ENCODE measurements at places on chromosomes 13 and 19.
A peak's percentile ranks its signal among the peaks of the same experiment; 100 is the strongest.

DNA sequence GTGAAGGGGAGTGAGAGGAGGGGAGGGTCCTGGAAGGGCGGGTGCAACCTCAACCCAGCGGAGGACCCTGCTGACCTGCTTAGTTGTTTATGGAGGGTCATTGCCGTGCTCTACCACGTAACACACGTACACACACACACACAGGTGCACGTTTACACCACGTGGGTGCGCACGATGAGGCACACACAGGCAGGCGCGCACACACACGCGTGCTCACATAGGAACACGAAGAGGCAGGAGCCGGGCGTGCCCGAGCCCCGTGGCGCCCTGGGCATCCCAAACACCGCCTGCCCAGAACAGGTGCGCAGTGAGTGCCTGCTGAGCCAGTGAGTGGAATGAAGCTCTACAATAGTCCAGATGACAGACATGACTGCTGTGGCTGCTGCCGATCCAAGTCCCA is 11.2 kb upstream of the MADCAM1 start:
- no peak for DNase-seq
- peaks cover 30% of the 10 kb centered on the region for H3K4me1 ChIP-seq
- H3K27me3 ChIP-seq: peaks cover 3% of the 10 kb centered on the region

- no peak overlapping the region for H3K27ac ChIP-seq
- H3K27me3 ChIP-seq: peaks cover 17% of the 10 kb centered on the region
- no peaks in the 10 kb centered on the region for H3K4me1 ChIP-seq
- H3K36me3 ChIP-seq: no peaks in the 10 kb centered on the region
These were observed 24.9 kb downstream of the CPAMD8 start for GRCh38 chr19:17001603-17002183.

GRCh38 chr19:33863436-33863835 is 66.8 kb downstream of the KCTD15 start:
- H3K27ac ChIP-seq: no peak overlapping the region
- no peak overlapping the region for H3K4me3 ChIP-seq
- H3K27me3 ChIP-seq: no peaks in the 10 kb centered on the region
- no peaks in the 10 kb centered on the region for H3K36me3 ChIP-seq
- no peak for DNase-seq

DNA sequence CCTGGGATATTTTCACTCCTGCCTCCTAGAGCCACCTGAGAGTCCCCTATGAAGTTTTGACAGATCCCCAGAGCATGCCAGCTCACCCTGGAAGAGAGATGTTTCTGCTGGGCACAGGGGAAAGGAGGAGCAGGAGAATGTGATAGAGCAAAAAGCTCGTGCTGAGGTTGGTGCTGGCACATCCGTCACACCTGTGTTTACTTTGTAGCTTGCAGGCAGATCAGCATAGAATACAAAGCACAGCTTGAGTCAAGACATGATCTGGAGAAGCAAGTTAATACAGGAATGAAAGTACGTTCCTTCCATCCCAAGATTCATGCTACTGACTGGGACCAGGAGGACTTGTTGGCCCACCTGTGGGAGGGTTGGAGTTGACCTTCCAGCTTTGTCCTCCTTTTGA is 46.1 kb downstream of the HSPH1 start:
- no peaks in the 10 kb centered on the region for H3K4me1 ChIP-seq
- no peak overlapping the region for H3K27ac ChIP-seq
- peaks cover 94% of the 10 kb centered on the region for H3K27me3 ChIP-seq
- no peak for DNase-seq
- no peaks in the 10 kb centered on the region for H3K36me3 ChIP-seq

DNA sequence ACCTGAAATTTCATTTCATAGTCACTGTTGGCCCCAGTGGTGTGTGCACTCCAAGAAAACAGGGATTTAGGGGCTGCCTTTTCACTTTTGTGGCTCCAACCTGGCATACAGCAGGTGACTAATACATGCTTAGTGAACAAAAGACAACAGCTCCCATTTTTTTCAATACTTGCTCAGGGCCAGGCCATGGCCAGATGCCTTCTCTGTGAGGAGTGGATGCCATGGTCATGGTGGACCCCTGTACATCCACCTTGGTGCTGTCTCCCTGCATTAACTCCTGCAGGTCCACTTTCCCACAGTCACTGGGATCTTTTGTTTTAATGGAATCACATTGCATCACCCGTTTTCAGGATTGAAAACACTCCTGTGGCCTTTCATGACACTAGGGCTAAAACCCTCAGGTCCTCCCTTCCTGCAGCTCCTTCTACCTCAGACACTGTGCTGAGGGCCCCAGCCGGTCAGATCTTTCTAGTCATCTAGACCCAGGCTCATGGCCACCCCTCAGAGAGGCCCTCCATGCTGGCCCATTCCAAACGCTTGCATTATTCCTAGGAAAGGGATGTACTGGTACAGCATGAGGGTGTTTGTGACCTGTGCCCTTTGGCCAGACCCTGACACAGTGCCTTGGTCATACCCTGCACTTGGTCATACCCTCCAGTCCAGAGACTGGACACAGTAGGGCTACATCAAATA is 1.2 kb upstream of the TMEM147 start:
- H3K4me3 ChIP-seq: no peak overlapping the region
- DNase-seq: no peak
- no peak overlapping the region for H3K27ac ChIP-seq
- H3K4me1 ChIP-seq: peaks cover 14% of the 10 kb centered on the region

DNA sequence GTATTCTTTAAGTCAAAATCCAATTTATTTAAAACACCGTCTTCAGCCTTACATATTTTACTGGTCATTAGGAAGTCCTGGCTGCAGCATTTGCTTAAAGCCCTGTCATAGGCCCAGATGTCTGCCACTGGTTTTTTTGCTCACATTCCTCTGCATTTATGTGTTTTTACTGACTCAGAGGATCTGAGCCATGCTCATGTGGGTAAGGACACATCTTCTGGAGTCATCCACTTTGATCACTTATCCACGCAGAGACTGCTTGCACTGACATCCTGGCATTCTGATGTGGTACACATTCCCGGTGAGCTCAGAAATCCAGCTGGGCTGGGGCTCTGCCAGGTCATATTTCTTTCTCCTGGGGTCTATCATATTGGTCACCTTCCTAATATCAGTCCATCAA is 531.7 kb upstream of the ARGLU1 start:
- no peaks in the 10 kb centered on the region for H3K36me3 ChIP-seq
- H3K27me3 ChIP-seq: no peaks in the 10 kb centered on the region
- H3K4me1 ChIP-seq: peaks cover 6% of the 10 kb centered on the region
- no peak overlapping the region for H3K4me3 ChIP-seq
- DNase-seq: peak; percentile 50

GRCh38 chr13:111117289-111117688 is 2.2 kb downstream of the ARHGEF7 start:
- no peak for DNase-seq
- no peak overlapping the region for H3K27ac ChIP-seq
- peaks cover 13% of the 10 kb centered on the region for H3K4me1 ChIP-seq
- H3K4me3 ChIP-seq: peak overlapping the region; percentile 63
- H3K36me3 ChIP-seq: no peaks in the 10 kb centered on the region

DNA sequence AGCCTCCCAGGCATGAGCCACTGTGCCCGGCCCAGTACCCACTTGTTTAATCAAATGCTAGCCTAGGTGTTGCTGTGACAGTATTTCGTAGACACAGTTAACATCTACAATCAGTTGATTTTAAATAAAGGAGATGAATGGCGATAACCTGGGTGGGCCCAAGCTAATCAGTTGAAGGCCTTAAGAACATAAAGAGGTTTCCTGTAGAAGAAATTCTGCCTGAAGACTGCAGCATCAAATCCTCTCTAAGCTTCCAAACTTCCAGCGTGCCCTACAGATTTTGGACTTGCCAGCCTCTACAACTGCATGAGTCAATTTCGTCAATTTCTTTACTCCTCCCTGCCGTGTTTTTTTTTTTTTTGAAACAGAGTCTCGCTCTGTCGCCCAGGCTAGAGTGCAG is 13.2 kb upstream of the SULT2A1 start:
- H3K27me3 ChIP-seq: peaks cover 24% of the 10 kb centered on the region
- H3K36me3 ChIP-seq: no peaks in the 10 kb centered on the region
- H3K4me3 ChIP-seq: no peak overlapping the region
- H3K27ac ChIP-seq: no peak overlapping the region

GRCh38 chr13:35343417-35343816 is 133.1 kb downstream of the MAB21L1 start:
- no peak for DNase-seq
- H3K36me3 ChIP-seq: no peaks in the 10 kb centered on the region
- H3K4me1 ChIP-seq: no peaks in the 10 kb centered on the region

DNA sequence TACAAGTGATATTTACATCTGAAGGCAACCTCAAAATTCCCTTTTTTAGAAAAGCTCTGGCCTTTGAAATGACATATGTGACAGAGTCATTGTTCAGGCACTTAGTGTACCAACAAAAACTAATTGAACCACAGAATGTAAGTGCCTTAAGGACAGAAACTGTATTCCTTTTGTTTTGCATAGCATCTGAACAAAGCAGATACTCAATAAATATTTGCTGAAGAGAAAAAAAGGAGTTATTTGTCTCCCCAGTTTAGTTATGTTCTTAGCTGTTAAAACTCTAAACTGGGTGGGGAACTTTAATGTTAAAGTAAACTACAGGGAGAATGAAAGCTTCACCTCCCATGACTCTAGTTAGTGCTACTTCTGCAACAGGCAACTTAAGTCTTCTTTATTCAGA is 56.8 kb upstream of the KLF5 start:
- H3K4me1 ChIP-seq: no peaks in the 10 kb centered on the region
- H3K4me3 ChIP-seq: no peak overlapping the region
- peaks cover 2% of the 10 kb centered on the region for H3K36me3 ChIP-seq
- DNase-seq: no peak
- H3K27ac ChIP-seq: no peak overlapping the region
- no peaks in the 10 kb centered on the region for H3K27me3 ChIP-seq

GRCh38 chr13:84651705-84652104 is 769.4 kb upstream of the SLITRK1 start:
- no peak overlapping the region for H3K4me3 ChIP-seq
- no peaks in the 10 kb centered on the region for H3K36me3 ChIP-seq
- DNase-seq: no peak

DNA sequence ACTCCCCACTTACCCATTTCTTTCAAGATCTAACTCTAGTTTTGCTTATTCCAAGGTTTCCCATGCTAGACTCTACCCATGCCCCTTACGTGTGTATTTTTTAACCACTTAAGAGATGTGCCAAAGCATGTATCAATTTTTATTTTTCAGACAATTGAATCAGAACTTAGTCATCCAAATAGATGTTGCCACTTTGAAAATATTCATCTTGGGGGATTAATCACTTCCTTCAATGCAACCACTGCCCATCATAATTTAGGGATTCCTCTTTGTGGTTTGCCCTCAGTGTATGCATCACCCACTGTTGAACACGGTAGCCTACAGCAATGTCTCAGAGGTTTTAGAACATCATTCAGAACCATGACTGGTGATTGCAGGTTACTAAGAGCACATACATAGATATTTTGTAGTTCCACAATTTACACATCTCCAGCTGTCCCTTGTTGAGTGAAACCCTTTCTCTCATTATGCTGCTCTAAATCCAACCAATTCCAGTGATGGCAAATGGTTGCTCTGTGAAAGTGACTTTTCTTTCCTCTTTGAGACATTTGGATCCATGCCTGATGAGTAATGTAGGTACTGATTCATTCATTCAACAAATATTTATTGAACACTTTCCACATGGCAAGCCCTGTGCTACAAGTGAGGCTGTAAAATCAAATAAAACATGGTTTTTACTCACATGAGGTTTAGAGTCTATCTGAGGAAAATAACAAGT is 60.6 kb upstream of the SERP2 start:
- no peak overlapping the region for H3K4me3 ChIP-seq
- peaks cover 9% of the 10 kb centered on the region for H3K4me1 ChIP-seq
- H3K27ac ChIP-seq: peak overlapping the region; percentile 85
- H3K36me3 ChIP-seq: no peaks in the 10 kb centered on the region

DNA sequence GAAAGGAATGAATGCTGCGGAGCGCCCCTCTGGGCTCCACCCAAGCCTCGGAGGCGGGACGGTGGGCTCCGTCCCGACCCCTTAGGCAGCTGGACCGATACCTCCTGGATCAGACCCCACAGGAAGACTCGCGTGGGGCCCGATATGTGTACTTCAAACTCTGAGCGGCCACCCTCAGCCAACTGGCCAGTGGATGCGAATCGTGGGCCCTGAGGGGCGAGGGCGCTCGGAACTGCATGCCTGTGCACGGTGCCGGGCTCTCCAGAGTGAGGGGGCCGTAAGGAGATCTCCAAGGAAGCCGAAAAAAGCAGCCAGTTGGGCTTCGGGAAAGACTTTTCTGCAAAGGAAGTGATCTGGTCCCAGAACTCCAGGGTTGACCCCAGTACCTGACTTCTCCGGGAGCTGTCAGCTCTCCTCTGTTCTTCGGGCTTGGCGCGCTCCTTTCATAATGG is 8.6 kb downstream of the PDX1 start:
- DNase-seq: no peak
- H3K27me3 ChIP-seq: peaks cover 81% of the 10 kb centered on the region
- peaks cover 3% of the 10 kb centered on the region for H3K4me1 ChIP-seq
- H3K27ac ChIP-seq: no peak overlapping the region
- H3K36me3 ChIP-seq: no peaks in the 10 kb centered on the region

GRCh38 chr19:32735936-32736335 is 16.4 kb downstream of the TDRD12 start:
- H3K27me3 ChIP-seq: peaks cover 8% of the 10 kb centered on the region
- no peak overlapping the region for H3K4me3 ChIP-seq
- no peaks in the 10 kb centered on the region for H3K36me3 ChIP-seq
- peaks cover 4% of the 10 kb centered on the region for H3K4me1 ChIP-seq
- no peak overlapping the region for H3K27ac ChIP-seq

DNA sequence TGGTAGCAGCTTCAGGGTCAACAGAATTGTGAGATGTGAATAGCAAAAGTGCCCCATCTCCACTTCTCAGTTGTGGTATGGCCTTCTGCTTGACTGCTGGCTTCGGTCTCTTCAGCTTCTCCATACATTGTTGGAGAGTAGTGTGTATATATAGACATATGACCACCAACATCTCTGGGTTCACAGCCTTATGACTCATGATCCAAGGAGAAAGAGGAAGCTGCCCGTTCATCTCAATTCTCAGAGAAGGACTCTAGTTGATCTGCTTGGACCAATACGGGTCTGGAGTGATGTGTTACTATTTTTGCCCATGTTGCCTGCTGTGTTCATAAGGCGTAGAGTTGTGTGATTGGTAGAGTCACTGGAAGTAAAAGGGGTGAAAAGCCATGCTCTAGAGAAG is 3.6 kb upstream of the COMMD6 start:
- peaks cover 2% of the 10 kb centered on the region for H3K4me1 ChIP-seq
- H3K27ac ChIP-seq: no peak overlapping the region
- H3K27me3 ChIP-seq: no peaks in the 10 kb centered on the region
- no peaks in the 10 kb centered on the region for H3K36me3 ChIP-seq
- DNase-seq: peak; percentile 24

DNA sequence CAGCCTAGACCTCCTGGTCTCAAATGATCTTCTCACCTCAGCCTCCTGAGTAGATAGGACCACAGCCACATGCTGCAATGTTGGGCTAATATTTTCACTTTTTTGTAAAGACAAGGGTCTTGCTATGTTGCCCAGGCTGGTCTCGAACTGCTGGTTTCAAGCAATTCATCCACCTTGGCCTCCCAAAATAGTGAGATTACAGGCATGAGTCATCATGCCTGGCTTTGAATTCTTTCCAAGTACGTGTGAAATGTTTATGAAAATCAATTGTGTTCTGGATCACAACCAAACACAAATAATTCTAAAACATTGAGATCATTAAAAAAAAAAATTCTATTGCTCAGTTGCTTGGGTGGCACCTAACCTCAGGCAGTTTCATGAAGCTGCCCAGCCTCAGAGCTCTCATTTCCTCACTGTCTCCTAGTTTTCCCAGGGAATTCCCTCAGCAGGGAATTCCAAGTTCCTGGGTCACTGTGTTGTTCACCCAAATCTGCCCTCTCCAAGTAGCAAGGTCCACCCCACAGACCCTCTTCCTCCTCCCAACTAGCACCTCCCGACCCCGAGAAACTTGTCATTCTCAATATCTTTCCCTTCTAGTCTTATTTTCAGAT is 44.8 kb downstream of the ING1 start:
- H3K27me3 ChIP-seq: no peaks in the 10 kb centered on the region
- peak; percentile 13 for DNase-seq
- no peak overlapping the region for H3K4me3 ChIP-seq
- H3K4me1 ChIP-seq: no peaks in the 10 kb centered on the region
- no peak overlapping the region for H3K27ac ChIP-seq
